CD4-positive, alpha-beta T cell treated with Interleukin-2 at 100 ng/mL for 4 hours (primary cell): ENCODE measurements at places on chromosomes 2 and 18.

- no peak for DNase-seq
Observed at GRCh38 chr2:138757384-138757783, 22.8 kb downstream of the NXPH2 start.

DNA sequence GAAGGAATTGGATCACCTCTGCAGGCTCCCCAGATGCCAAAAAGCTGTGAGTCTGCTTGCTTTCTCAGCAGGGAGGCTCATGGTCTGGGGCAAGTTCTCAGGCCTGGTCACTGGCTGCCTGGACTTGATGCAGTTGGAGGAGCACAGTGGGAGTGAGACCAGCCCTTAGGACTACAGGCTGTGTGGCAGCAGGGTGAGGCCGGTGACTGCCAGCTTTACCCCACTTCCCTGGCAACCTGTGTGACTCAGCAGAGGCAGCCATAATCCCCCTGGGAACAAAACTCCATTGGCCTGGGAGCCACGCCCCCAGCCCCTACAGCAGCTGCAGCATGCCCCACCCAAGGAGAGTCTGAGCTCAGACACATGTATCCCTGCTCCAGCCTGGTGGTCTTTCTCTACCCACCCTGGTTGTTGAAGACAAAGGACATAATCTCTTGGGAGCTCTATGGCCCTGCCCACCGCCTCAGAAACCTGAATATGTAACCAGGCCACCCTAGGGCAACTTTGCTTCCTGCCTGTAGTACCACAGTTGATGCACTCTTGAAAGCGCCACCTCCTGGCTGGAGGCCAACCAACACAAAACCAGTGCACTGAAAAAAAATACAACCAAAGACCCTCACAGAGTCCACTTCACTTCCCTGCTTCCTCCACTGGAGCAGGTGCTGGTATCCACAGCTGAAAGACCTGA, 106.8 kb upstream of the SPATS2L start:
- DNase-seq = no peak

- DNase-seq = no peak
Observed at GRCh38 chr2:237205561-237205971, 119.9 kb downstream of the COPS8 start.

DNA sequence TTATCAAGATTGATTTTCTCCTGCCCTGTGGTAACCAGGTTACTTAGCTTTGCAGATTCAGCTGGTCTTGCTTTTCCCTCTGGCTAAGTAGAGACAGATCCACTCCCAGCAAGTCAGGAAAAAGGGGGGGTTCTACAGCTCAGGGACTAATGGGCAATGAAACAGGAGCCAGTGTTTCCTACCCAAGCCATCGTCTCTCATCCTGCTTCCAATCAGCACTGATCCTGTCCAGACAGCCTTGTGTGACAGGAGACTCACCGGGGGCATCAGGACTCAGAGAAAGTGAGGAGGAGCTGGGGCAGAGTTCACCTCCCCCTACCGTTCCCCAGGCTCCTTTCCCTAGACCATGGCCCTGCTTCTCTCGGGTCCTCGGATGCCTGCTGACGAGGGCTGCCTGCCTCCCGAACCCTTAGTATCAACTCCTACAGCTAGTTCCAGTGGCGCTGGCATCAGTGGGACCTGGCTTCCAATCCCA, 307.6 kb downstream of the ALK start:
- no peak for DNase-seq

- DNase-seq = no peak
Observed at GRCh38 chr2:195392446-195393336, 264.3 kb upstream of the SLC39A10 start.
